ENCODE measurements at places on chromosomes 5 and 9.

GRCh38 chr5:128241051-128241695 lies 157.6 kb downstream of the SLC12A2 start:
- no peak for DNase-seq

- DNase-seq, result no peak
These were observed at the start of gene TERT for GRCh38 chr5:1294835-1295649. Gene TERT (minus strand): TSS chr5:1295068. CDS start chr5:1294989, 79 bp downstream.

GRCh38 chr5:93330506-93330905 lies 250.5 kb downstream of the NR2F1-AS1 start:
- DNase-seq, result no peak

GRCh38 chr5:82335806-82336205 lies 57.7 kb upstream of the RPS23 start:
- no peak for DNase-seq

GRCh38 chr9:129567329-129567728 lies 53.6 kb downstream of the C9orf50 start:
- no peak for DNase-seq

- DNase-seq, result no peak
These were observed 1.3 kb downstream of the CCT5 start for GRCh38 chr5:10251405-10251804.

GRCh38 chr5:50965654-50966375 lies 299.4 kb downstream of the PARP8 start:
- DNase-seq, result no peak

DNA sequence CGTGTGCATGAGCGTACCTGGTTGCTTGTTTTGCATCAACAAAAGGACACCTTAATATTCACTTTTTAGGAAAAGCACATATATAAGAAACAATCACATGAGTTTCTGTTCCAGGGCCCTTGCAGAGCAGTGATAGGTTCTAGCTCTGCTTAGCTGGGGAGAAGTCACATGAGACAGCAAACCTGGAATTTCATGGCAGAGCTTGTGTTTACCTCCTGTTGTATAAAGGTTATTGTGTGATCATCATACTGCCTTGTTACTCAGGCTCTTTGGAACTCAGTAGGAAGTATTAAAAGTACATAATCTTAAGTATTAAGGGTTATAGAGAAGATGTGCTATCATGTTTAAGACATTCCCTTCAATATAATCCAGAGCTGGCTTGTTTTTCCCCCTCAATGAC lies 18.0 kb upstream of the VLDLR start:
- DNase-seq, result no peak

DNA sequence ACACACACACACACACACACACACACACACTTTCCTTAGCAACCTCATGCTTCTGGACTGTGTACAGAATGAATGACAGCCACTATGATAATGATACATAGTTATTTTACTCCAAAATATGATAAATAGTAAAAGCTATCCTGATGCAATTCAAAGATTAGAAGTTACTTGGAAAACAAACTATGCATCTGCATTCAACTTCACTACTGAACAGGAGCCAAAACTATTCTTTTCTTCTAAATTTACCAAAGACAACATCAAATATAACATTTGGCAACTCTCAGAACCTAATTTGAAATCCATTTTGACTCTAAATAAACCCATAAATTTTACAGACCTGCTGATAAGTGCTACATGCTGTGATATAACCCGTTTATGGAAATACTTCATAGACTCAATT lies 33.3 kb downstream of the GLIS3 start:
- DNase-seq, result no peak

DNA sequence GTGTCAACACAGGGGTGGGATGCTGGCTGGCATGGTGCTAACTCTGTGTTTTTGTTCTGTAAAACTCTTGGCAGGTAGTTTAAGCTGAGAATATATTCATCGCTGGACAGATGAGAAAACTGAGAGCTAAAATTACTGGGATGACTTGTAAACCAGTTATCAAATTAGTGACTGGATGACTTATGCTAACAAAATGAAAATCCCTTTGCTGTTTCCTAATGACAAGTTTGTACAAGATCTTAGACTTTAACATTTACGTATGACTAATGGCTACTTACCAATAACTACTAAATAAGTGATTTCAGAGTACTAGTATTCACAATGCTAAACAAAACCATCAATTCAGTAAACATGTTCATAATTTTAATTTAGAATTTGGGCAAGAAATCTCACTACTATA lies 854.8 kb upstream of the ARRDC3 start:
- no peak for DNase-seq

Data from NCI-H524 treated with DMSO at 0.1 percent for 48 hours (cell line).